ENCODE measurements at places on chromosomes 16 and 17.

DNA sequence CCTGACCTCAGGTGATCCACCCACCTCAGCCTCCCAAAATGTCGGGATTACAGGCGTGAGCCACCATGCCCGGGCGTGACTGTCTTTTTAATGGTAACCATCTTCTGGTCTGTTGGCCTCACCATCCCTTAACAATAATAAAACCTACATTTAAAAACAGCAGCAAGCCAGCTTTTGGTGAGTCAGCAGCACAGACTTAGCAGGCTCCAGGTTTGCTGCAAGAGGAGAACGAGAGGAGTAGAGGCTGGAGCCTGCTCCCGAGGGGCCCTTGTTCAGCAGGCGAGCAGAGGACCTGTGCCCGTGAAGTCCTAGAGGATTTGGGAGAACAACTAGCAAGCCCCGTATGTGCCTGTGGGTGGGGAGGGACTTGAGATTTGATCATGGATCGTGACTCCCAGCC, 35.7 kb downstream of the MYH13 start:
- DNase-seq: no peak

DNA sequence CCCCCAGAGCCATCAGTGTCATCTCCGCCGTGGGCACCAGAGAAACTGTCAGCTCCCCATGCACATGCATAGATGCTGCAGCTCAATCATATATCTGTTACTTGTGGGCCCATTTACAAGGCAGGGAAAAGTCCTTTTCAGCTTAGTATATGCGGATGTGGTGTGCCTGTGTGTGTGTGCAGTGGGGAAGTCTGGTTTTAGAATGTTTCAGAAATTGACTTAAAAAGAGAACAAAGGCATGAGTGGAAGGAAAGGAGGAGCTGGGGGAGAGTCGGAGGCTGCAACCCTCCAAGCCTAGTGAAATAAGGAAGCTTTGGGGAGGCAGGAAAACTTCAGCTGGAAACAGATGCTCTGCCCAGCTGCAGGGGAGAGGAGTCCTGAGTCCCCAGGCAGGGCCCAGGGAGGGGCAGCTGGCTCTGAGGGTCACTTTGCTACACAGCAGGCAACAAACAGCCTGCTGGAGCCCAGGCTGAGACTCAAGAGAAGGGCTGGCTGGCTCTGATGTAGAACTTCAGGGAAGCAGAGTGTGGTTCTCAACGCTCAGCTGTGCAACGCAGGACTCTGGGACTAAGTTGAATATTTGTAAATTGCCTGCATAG, 11.1 kb upstream of the CD300LD start:
- no peak for DNase-seq

DNA sequence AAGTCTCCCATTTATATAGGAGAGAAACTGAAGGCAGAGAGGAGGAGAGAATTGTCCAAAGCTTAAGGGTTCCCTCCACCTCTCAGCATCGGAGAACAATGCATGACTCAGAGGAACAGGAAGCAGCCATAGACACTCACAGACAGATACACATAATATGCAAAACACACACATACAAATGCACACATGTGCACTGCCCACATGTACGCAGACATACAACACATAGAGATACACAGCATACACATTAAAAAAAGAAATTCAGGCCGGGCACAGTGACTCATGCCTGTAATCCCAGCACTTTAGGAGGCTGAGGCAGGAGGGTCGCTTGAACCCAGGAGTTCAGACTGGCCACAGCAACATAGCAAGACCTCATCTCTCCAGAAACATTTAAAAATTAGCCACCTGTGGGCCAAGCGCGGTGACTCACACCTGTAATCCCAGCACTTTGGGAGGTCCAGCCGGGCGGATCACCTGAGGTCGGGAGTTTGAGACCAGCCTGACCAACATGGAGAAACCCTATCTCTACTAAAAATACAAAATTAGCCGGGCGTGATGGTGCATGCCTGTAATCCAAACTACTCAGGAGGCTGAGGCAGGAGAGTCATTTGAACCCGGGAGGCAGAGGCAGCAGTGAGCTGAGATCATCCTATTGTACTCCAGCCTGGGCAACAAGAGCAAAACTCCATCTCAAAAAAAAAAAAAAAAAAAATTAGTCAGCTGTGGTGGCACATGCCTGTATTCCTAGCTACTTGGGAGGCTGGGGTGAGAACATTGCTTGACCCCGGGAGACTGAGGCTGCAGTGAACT, 11.3 kb downstream of the ERAL1 start:
- no peak for DNase-seq

GRCh38 chr16:2473446-2473926, 1.4 kb upstream of the TBC1D24 start:
- no peak for DNase-seq

DNA sequence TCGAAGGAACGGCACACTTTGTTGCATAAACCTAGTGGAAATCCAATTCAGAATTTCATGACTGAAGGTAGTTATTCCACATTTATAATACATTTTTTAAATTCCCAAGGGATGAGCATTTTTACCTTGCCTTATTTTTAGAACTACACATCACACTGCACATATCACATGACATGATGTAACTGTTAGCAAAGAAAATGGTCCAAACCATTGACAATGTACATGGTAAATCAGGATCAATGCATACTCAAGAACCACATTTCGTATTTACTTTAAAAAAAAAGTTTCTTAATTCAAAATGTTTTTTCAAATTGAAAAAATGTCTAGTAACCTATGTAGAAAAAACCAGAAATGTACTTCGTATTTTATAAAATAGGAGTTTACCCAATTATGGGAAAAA, 2.5 kb downstream of the KANSL1 start:
- no peak for DNase-seq

- DNase-seq: no peak
Observed at GRCh38 chr17:81090361-81091136, 55.6 kb downstream of the BAIAP2 start.

DNA sequence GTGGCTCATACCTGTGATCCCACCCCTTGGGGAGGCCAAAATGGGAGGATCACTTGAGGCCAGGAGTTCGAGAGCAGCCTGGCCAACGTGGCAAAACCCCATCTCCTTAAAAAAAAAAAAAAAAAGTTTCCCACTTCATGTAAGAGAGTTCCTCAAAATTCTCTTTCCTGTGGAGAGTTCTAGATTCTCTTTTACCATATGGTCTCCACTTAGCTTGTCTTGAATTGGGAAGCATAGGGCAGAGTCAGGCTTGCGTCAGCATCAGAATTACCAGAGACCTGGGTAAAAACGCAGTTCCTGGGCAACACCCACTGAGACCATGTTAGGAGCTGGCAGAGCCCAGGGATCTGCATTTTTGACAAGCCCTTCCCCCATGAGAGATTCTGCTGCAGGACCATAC, 158.4 kb downstream of the CCDC182 start:
- DNase-seq: no peak

DNA sequence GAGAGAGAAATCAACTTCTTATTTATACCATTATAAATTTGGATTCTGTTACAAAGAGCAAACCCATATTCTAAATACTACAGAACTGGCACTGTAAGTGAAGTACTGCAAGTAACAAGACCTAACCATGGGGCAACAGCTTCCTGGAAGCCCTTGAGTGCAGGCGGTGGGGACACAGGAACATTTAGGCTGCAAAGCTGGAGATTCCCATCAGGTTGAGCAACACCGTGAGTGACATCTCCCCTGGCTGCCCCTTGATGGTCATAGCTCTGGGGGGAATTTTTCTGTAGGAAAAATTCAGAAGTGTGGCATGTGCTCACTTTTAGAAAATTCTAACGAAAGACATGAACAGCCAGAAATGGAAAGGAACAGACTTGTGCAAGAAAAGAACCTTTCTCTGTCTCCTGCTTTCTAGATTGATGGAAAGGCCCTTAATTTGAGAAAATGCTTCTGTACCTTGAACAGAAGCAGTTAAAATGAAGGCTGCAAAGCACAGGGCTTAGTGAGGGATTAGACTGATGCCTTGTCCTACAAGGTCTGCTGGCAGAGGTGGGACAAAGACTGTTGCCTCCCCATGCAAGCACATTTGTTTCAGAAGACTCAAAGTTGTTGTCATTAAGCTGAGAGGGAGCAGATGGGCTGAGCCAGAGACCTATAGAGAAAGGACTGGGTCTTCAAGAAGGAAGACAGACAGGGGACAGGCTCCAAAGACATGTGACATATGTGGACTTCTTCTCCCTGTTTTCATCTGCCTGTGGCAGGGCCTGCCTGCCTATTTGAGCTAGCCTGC, 380.8 kb downstream of the SLC39A11 start:
- no peak for DNase-seq

DNA sequence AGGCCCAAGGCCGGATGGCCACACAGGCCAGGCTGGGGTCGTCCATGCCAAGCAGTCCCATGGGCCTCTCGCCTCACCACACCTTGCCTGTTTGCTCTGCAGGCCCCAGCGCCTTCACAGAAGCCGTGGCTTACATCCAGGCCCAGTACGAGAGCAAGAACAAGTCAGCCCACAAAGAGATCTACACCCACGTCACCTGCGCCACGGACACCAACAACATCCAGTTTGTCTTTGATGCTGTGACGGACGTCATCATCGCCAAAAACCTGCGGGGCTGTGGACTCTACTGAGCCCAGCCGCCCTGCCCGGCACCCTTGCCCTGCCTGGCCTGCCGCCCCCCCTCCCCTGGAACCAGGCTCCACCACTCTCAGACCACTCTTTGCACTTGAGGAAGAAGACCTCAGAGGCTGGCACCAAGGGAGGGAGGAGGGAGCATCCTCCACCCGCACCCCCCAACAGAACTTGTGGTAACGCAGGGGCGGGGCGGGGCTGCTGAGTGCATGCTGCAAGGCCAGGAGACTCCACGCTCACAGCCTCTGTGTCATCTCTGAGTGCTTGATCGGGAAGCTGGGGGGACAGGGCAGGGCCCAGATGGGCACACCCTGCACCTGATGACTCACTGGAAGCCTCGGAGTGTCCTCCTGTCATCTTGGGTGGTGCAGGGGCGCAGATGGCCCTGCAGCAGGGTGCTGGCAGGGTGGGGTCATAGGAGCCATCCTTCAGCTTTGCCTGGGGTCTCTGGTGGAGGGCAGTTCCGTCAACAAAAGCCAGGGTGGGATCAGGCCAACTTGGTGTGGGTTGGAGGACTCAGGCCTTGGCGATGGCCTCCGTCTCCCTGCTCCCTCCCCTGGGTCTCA, 81.5 kb downstream of the AMFR start:
- DNase-seq: no peak

- DNase-seq: no peak
Observed at GRCh38 chr16:53597776-53598175, 94.8 kb upstream of the AKTIP start.

GRCh38 chr17:45008216-45008615, 40.1 kb upstream of the C1QL1 start:
- DNase-seq: no peak

GRCh38 chr17:395179-395578, 42.6 kb upstream of the RPH3AL start:
- DNase-seq: no peak

GRCh38 chr16:71344315-71344905, 14.1 kb upstream of the CALB2 start:
- DNase-seq: no peak

Measured in SK-N-MC (cell line).